Melanocyte of skin (primary cell): ENCODE measurements at places on chromosomes 3 and 15. TPM values are rescaled to one million over a fixed set of nuclear protein-coding genes. Genes with fewer than 3 reads are reported as not detected.

Gene SLC2A2
- not detected in 2 replicates for total RNA-seq

Gene KBTBD12
- total RNA-seq: not detected in 2 replicates

Gene LRRN1
- total RNA-seq: 1.7 and 2.5 TPM in 2 replicates

Gene KIF15
- 4.5 and 4.7 TPM in 2 replicates for total RNA-seq

Gene CCR9
- total RNA-seq: not detected in 2 replicates

Gene PPP1R14D
- not detected in 2 replicates for total RNA-seq

Gene IP6K1
- 57.4 and 74.3 TPM in 2 replicates for total RNA-seq

Gene GATA2
- not detected in 2 replicates for total RNA-seq

Gene PLSCR4
- total RNA-seq: 6.2 and 8.3 TPM in 2 replicates

Gene VGLL3
- 0.69 and 3.3 TPM in 2 replicates for total RNA-seq

Gene AHSG
- not detected in 2 replicates for total RNA-seq

Gene CFAP91
- 0.46 and 2.0 TPM in 2 replicates for total RNA-seq

Gene MYZAP
- total RNA-seq: not detected in 2 replicates

Gene ECE2
- total RNA-seq: not detected in 2 replicates

Gene ISLR
- not detected in 2 replicates for total RNA-seq

Gene SNAPC5
- 16.0 and 21.0 TPM in 2 replicates for total RNA-seq

Gene NPAP1
- total RNA-seq: not detected in 2 replicates

Gene SLC22A13
- 0.33 TPM in 1 of 2 replicates, not detected in the other for total RNA-seq

Gene TMOD2
- total RNA-seq: 17.9 and 32.0 TPM in 2 replicates

Gene PPIB
- 781 and 819 TPM in 2 replicates for total RNA-seq

Gene WDR48
- total RNA-seq: 27.2 and 40.0 TPM in 2 replicates

Gene GRK7
- total RNA-seq: not detected in 2 replicates

Gene SST
- not detected in 2 replicates for total RNA-seq

Gene GABRB3
- 0.33 and 0.62 TPM in 2 replicates for total RNA-seq

Gene SPATA16
- not detected in 2 replicates for total RNA-seq

Gene TJP1
- 22.7 and 39.3 TPM in 2 replicates for total RNA-seq

Gene COL6A6
- not detected in 2 replicates for total RNA-seq

Gene MKRN3
- 0.31 and 7.0 TPM in 2 replicates for total RNA-seq

Gene LNP1
- 2.3 and 3.4 TPM in 2 replicates for total RNA-seq

Gene HACL1
- total RNA-seq: 69.6 and 163 TPM in 2 replicates

Gene PLXND1
- 24.4 and 33.3 TPM in 2 replicates for total RNA-seq

Gene RASGRF1
- total RNA-seq: 1.7 and 3.7 TPM in 2 replicates

Gene UTS2B
- 2.5 and 2.8 TPM in 2 replicates for total RNA-seq

Gene EPB42
- total RNA-seq: not detected in 2 replicates
